Fibroblast of skin of left quadriceps (primary cell): ENCODE measurements at places on chromosomes 7 and 10.

DNA sequence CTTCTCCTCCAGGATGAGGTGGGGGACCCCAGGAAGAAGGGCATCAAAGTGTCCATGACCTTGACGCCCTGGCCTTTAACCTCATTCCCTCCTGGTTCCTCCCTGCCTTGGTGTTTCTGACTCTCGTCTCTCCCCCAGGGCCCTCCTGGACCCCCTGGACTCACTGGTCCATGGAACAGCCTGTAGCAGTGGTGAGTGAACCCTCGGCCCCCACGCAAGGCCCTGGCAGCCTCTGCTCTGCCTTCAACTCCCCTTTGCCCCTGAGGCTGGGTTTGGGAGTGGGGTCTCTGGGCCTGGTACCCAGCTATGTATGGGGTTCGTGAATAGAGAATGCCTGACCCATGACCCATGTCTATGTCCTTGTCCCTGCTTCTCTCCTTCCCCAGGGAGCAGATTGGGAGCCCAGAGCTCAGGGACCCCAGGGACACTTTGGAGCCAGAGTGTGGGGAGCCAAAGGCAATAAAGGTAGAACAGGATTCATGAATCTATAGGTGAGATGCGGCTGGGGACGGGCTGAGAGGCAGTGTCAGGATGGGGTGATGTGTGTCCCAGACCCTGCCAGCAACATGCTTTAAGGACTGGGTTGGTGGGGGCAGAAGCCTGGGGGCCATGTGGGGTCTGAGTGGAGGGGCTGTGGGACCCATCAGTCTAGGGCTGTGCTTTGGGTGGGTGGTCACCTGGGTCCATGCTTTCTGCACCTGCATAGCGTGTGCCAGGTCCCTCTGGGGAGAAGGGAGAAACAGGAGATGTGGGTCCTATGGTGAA is 18.4 kb upstream of the VOPP1 start:
- DNase-seq, result no peak

GRCh38 chr7:151899513-151900360 is 22.8 kb upstream of the PRKAG2 start:
- DNase-seq, result no peak

DNA sequence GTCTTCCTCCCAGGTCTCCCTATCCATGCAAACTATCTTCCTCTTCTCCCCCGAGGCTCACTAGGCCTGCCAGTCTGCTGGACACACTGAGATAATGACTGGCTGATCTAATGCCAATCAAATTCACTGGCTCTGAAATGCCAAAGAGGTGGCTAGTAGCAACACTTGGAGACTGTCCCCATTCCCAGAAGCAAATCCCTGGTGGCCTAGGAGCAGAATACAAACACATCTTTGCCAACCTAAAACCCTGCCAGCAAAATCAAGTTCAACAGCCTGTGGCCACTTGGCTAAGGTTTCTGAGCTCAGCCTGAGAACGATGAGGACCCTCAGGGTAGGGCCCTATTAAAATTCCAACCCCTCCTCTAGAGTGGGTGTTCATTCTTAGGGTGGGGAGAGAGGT is 46.6 kb downstream of the SH3PXD2A start:
- no peak for DNase-seq

DNA sequence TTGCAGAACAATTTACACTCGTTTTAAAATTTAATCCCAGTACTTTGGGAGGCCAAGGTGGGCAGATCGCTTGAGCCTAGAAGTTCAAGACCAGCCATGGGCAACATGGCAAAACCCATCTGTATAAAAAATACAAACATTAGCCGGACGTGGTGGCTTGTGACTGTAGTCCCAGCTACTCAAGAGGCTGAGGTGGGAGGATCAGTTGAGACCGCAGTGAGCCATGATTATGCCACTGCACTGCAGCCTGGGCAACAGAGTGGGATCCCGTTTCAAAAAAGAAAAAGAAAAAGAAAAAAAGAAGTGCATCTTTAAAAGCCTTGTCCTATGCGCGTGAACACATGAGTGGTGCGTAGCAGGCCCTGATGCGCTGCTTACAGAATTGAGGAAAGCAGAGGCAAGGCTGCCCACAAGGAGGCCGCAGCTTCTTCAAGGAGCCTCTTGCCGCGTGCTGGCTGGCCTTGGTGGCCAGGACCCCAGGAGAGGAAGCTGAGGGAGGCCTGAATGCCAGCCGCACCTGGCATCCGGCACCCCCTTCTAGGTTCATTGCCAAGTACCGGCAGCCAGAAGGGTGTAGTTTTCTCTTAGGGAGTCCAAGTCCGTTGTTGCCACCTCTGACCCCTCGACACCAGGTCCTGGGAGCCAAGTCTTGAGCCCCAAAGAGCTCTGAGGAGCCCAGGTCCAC is 124.5 kb downstream of the UBE2H start:
- no peak for DNase-seq

- DNase-seq, result no peak
Observed at GRCh38 chr7:18133921-18134320, 106.3 kb upstream of the PRPS1L1 start.

GRCh38 chr7:76267107-76267893 is 35.2 kb upstream of the HSPB1 start:
- DNase-seq, result no peak
